ENCODE measurements at places on chromosomes 11 and 22.

GRCh38 chr11:23288003-23288783, 427.9 kb upstream of the CCDC179 start:
- DNase-seq: no peak

DNA sequence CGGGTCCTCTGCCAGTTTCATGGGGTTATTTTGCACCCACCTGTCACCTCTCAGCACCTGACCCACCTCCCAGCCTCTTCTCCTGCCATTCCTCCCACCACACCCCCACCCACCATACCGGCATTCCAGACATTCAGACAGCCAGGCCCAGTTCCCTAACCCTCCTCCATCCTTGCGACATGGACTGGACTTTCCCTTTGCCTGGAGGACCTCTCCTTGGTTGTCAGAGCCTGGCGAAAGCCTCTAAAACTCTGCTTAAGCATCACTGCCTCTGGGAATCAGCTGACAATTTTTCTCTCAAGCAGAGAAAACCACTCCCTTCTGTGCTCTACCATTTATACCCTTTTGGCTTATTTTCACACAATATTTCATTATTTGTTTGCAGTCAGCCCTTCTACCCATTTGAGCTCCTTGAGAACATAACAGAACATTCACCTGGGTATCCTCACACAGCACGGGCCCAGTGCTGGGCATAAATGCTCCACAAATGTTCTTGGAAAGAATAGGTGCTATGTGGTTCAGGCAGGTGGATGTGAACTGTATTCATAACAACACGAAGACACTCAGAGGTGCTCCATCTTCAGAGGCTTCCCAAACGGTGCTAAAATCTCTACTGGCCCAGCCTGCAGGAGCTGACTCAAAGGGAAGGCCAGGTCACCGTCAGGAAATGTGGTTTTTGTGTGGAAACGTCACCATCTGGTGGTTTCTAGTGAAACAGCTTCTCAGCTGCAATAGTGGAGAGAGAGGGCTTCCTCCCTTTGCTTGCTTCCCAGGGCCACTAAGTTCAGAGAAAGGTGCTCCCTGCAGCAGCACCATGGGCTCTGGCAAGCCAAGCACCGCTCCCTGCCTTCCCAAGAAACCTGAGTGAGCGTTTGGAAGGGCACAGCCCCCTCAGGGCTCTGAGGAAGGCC, 10.4 kb downstream of the SPATA19 start:
- DNase-seq: peak; percentile 76

DNA sequence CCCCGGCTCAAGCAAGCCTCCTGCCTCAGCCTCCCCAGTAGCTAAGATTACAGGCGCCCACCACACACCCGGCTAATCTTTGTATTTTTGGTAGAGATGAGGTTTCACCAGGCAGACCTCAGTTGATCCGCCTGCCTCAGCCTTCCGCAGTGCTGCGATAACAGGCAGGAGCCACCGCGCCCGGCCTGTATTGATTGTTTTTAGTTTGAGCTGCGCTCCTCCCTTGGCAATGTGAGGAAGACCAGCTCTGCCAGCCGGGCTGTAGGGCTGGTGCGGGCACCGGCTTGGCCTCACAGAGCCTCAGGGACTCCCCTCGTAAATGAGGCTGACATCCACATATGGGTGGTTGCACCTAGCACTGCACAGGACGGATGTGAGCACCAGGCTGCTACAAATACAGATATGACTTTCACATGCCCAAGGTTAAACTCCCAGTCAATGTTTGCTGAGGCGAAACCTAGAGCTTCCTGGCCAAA, 7.5 kb upstream of the SLC2A11 start:
- DNase-seq: no peak

GRCh38 chr11:47860536-47860935, 12.4 kb upstream of the NUP160 start:
- no peak for DNase-seq

- DNase-seq: no peak
Observed at GRCh38 chr11:77082838-77083565, 16.2 kb downstream of the CAPN5 start.

GRCh38 chr11:73478737-73479347, 102.6 kb downstream of the RELT start:
- no peak for DNase-seq

- DNase-seq: peak; percentile 6
Observed at GRCh38 chr11:102666331-102666957, 39.1 kb downstream of the MMP27 start.

DNA sequence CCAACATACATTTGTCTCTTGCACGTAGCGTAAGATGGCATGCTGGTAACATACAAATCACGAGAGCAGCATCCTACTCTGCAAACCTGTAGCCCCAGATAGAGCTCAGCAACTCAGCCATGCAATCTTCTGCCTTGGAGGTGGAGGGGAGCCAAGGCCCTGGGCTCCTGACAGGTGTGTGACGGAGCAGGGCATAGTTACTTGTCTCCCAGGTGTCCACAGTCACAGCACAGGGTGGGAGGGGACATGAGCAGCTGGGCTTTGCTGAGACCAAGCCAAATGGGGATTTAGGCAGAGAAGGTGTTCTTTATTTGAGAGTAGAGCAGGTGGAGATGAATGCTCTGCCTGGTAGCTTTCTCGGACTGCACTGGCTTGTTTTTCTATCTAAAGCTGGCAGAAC, 111.7 kb downstream of the TEAD1 start:
- peak; percentile 80 for DNase-seq

- no peak for DNase-seq
Observed at GRCh38 chr22:45155050-45155840, 8.5 kb upstream of the NUP50 start.

DNA sequence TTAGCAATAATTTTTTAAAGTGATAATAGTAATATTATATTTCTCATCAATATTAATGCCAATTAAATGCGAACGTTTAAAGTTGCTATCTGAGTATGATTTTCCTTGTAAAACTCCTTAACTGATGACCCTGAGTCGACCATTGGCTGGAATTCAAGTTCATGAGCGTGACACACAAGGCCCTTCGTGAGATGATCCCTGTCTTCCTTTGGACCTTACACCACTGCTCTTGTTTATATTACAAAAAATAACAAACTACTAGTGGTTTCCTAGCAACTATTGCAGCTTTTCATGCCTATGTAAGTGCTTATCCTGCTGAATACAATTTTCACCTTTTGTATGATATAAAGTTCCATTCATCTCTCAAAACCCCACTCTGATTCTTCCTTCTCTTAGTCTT, 752.9 kb downstream of the CNTN5 start:
- DNase-seq: no peak

DNA sequence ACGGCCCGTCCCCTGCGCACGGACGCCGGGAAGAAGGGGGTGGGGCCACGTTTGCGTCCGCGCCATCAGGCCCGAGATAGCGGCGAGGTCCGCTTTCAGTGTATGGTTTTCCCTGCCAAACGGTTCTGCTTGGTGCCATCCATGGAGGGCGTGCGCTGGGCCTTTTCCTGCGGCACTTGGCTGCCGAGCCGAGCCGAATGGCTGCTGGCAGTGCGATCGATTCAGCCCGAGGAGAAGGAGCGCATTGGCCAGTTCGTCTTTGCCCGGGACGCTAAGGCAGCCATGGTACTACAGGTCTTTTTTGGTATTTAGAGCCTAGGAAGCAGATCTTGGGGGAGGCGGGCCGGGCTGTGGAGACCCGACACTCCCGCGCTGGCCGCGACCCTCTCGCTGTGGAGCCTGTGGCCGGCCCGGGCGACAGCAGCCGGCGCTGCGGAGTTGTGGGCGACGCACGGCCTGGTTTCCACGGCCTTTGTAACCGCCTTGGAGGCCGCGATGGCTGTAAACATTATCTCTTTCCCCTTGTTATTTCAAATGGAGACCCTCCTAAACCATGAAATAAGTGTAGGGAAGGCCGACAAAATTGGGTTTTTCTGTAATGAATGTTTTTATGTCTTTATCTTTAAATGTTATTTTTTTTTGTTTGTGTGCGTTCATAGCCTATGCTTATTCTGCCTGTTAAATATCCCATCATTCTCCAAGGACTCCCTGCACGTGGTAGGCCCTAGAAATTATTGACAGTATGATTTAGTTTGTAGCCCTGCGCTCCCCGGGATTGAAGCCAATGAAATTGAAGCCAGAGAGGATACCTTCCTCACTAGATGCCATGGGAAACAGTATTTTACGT, at the start of gene AASDHPPT:
Gene AASDHPPT (plus strand): TSS at position 54 of the 847 bp plus-strand sequence. CDS start 49 bp downstream, at position 103.
- peak; percentile 64 for DNase-seq

DNA sequence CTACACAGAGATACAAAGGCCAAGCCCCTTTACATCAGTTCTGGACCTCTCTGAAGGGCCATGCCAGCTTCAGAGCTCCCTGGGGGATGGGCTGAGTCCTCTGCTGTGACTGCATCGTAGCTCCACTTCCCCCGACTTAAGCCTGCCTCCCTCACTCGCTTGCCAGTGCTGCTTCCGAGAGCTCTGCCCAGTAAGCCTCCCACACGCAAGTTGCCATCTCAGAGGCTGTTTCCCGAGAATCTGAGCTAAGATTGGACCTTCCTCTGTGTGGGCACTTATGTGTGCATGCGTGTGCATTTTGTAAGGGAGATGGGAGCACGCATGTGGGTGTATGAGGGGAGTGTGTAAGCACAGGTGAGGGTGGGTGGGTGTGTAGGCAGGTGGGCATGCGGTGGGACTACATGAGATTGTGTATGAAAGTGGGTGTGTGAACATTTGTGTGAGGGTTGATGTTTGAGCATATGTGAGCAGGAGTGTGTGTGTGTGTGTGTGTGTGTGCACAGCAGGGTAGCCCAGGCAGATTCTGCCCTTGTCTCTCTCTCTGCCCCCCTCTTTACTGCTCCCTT, 163.0 kb upstream of the SYT13 start:
- no peak for DNase-seq

- no peak for DNase-seq
Observed at GRCh38 chr11:122811721-122812120, 26.6 kb upstream of the CRTAM start.

DNA sequence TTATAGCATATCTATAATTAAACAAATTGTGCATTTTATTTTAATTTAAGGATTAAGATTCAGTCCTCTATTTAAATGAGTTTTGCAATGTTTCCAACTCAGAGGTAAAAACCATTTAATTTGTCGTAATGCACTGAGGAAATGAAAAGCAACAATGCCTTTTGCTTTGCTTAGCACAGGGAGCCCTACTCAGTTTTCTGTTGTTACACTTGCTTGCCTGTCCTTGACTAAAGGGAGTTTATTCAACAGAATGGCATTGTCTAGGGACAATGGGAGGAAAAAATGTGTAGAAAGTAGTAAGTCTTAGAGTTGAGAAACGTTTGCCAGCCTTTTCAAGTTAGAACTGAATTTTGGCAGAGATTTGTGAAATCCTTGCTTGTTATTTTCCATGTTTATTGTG, 734.2 kb upstream of the ANO3 start:
- DNase-seq: no peak

- DNase-seq: no peak
Observed at GRCh38 chr22:17065433-17065832, 19.4 kb upstream of the IL17RA start.

DNA sequence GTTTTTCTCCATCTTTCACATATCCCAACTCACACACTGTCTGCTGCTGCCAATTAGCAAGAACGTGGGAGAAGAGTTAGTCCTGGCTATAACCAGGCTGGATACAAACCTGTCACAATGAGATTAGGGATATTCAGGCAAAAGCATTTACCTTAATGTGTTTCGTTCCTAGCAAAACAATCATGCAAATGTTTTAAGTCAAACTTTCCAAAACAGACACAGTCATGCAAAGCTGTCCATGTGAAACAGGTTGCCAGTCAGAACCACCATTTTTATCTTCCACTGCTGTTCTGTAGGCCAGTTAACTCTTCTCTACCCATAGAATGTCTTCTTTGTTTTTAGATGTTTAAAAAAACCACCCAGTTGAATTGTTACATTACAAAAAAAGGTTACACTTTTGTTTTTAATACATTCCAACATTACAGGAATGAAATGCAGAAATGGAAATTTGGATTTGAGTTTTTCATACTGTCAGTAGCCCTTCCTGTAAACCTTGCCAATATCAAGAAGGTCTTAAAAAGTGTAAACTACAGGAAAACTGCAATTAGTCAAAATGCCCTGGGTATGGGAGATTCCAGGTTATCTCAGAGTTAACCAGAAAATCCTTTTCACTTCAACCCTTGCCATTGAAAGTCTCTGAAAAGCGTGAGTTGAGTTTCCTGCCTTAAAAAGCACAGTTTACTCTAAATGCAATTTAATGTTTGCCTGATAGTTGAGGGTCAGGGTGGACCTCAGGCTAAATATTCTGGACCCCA, 34.2 kb upstream of the LDLRAD3 start:
- no peak for DNase-seq

GRCh38 chr22:37231406-37232139, 12.5 kb downstream of the RAC2 start:
- DNase-seq: no peak

GRCh38 chr11:108916290-108916689, 251.4 kb downstream of the DDX10 start:
- no peak for DNase-seq

DNA sequence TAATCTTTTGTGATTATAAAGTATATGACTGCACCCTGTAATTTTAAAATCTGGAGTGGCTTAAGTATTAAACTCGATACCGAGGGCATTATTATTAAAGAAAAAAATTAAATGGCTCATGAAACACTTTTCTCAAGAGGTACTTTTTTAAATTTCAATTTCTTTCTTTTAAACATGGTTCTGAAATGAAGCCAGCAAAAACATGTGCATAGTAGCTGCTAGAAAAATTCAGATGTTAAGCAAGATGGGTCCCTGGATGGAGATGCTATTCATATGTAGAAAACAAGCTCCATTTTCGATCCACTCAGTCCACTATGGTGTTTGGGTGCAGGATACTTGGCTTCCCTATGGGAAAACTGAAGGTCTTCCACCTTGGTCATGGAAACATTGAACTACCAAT, 189.5 kb downstream of the PGR start:
- no peak for DNase-seq

- DNase-seq: peak; percentile 35
Observed at GRCh38 chr11:34160049-34160721, 54.8 kb downstream of the NAT10 start.

DNA sequence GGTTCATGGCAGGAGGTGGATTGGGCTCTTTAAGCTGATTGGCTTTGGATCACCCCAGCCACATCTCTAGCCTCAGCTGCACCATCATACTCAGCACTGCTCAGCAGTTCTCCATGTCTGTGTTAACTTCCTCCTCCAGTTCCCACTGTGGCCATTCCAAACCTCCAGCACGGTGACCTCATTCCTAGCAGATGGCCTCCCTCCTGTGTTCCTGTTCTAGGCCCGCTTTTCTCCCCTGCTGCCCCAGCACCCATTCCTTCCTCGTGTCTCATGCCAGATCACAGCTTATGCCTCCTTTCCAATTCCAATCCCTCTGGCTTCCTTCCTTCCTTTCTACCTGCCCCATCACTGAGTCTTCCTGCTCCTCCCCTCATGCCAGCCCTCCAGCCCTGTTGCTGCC, 96.1 kb downstream of the MICAL2 start:
- DNase-seq: no peak

- no peak for DNase-seq
Observed at GRCh38 chr11:126756855-126757254, 243.7 kb downstream of the KIRREL3 start.

- DNase-seq: no peak
Observed at GRCh38 chr11:44241851-44242250, 68.1 kb downstream of the ALX4 start.

GRCh38 chr11:107999759-108000455, 8.8 kb upstream of the CUL5 start:
- DNase-seq: no peak

All from DMS79 treated with DMSO at 0.1 percent for 48 hours (cell line).